ENCODE measurements at places on chromosomes 12 and 14. TPM values are rescaled to one million over a fixed set of nuclear protein-coding genes. Genes with fewer than 3 reads are reported as not detected.

The OR6C6 gene
- total RNA-seq = not detected

DNA sequence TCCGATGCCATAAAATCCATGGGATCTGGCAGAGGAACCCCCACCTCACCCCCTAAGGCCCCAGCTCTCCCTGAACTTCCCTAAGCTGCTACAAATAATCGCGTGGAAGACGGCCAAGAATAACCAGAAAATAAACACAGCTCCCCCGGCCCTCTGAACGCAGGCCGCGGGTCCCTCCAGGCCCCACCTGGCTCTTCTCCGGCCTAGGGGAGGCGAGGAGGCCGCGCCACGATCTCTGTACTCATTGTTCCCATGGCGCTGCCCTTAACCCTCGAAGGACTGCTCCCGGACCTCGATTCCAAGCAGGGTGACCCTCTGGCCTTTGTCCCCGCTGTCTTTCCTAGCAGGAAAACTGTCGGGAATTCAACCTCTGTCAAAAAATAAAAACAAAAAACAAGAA, 33.9 kb upstream of the TBX5 start:
- DNase-seq = no peak

GRCh38 chr12:60269611-60270269, 673.9 kb downstream of the SLC16A7 start:
- DNase-seq = no peak

The GPR137C gene
- total RNA-seq = not detected

DNA sequence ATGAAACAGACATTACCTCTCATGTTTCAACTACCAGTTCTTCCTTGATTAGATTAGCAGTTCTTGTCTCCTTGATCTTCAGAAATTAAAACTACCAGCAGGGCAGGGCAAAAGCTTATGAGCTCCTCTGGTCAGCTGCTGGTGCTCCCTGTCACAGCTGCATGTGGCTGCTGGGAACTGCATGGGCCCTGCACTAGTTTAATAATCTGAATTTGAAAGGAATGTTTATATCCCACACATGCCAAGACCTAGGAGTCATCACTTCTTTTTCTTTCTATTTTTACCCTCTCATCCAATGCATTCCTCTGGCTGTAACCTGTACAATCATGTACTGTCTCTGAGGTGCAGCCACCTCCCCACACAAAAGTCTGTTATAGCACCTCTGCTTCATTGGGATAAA, 73.9 kb downstream of the ARMH4 start:
- DNase-seq = no peak

- DNase-seq = no peak
Observed at GRCh38 chr12:72406111-72406510, 133.9 kb downstream of the TRHDE start.

GRCh38 chr12:9365296-9365695, 157.1 kb upstream of the PZP start:
- no peak for DNase-seq

The ADCY6 gene
- total RNA-seq = 0.62 TPM

GRCh38 chr12:93680006-93680405, 2.8 kb downstream of the CRADD start:
- no peak for DNase-seq

DNA sequence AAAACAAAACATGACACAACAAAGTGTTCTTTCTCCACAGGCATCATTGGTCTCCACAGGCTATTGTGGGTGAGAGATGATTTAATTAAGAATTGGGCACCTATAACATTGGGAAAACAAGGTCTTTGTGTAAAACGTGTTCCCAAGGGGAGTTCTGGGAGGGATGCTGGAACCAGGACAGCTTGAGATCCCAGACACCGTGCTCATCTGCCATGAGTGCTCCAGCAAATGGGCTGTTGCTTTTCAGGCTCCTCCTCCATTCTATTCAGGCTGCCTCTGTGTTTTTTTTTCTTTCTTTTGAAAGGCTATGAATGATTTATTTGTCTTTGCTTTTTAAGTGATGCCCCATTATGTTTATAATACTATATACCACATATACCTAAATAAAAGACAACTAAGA, 122.4 kb downstream of the DACT1 start:
- DNase-seq = no peak

All from T-cell (primary cell).